ENCODE measurements at places on chromosomes 12 and 14.

GRCh38 chr12:80470403-80470802 is 26.4 kb downstream of the PTPRQ start:
- no peak for DNase-seq

- peak; percentile 61 for DNase-seq
These were observed 14.6 kb upstream of the EIF2B2 start for GRCh38 chr14:74988131-74988530.

- DNase-seq: no peak
These were observed 6.7 kb upstream of the EML1 start for GRCh38 chr14:99786511-99786989.

DNA sequence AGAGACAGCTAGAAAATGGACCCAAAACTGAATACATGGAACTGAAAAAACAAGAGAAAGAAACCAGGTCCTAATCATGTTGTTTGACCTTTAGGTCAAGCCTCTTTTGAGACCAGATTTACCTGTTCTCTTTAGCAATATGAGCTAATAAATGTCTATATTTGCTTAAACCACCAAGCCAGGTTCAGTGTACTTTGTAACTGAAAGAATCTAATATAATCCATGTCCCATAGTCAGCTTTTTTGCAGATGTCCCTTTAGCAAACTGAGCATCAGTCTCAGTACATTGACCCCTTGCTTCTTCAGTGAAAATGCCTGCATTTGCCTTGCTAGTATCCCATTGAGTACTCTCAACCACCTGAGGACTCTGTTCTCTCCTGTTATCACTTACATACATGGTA is 61.7 kb downstream of the PLCZ1 start:
- DNase-seq: no peak
